C1 segment of cervical spinal cord (tissue), 14 donors: ENCODE measurements at places on chromosomes 1 and 21.

- no peak for DNase-seq
Observed at GRCh38 chr1:193592317-193592716, 405.9 kb upstream of the B3GALT2 start.

DNA sequence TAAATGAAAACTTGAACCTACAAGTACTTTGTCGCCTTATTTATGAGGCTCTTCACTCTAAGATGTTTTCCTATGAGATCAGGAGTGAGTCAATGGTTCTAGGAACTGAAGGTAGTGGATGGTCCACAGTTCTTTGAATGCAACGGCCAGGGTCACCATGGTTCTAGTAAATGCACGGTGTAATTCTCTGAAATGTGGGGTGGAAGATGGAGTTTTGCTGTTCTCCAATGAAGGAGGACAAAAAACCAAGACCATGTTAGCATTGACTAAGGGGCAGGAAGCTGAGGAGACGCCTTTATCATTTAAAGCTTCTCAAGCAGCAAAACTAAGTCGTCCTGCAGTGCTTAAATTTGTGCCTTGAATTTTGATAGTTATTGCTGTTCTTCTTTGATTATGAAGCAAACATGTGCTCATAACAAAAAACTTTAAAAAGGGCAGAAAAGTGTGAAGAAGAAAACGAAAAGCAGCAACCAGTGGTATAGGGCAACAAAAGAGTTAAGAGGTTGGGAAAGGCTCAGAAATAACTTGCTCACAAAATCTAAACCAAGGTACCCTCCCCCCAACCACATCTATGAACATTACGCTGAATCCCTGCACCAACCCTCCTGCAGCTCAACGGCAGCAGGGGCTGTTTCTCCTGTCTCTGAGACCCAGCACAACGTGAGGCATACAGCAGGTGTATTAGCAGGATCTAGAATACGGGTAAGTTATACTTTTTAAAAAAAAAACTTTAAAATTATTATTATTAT, 85.0 kb downstream of the MRPL37 start:
- no peak for DNase-seq

- DNase-seq: peak; percentile 17
Observed at GRCh38 chr1:86429835-86430234, 5.9 kb downstream of the CLCA2 start.

GRCh38 chr1:60705026-60705425, 377.3 kb upstream of the NFIA start:
- DNase-seq: no peak

DNA sequence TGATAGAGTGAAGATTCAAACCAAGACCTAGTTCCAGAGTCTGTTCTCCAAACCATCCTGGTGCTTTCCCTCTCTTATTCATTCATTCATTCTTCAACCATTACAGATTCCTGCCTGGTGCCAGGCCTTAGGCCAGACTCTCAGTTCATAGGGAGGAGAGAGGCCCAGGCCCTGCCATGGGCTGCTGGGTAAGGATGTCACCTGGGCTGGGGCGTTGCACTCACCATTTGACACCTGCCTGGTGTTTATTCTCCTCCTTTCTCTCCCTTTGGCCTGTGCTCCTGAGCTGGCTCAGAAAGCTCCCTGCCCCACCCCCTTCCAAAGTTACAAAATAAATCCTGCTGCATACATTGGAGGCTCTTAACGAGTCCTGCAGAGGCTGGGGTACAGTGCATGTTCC, 549.8 kb downstream of the MATN1 start:
- DNase-seq: no peak

DNA sequence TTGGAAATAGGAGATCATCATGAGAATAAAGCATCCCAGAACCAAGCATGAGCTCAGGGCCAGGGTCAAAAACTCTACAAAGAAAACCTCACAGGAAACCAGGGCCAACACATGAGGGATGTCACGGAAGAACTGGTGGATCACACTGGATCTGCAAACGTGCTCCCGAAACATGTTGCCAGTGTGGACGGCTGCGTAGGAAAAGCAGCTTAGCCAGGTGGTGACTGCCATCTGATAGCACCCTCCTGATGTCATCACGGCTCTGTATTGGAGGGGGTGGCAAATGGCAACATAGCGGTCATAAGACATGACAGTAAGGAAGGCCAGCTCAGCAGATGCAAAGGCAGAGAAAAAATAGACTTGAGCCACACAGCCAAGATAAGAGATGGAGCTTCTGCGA, 20.9 kb downstream of the OR14I1 start:
- no peak for DNase-seq

- no peak for DNase-seq
Observed at GRCh38 chr21:14487490-14488432, 58.4 kb downstream of the SAMSN1 start.

DNA sequence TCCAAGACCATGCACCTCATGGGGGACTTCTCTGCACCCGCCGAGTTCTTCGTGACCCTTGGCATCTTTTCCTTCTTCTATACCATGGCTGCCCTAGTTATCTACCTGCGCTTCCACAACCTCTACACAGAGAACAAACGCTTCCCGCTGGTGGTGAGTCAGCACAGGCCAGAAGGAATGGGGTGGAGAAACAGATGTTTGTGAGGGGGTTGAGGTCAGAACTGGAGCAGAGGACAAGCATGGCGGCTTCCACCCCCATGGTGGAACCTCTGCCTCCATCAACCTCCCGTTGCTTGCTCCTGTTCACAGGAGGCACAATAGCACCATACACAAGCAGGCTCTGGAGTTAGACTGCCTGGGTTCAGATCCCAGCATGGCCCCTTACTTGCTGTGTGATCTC, 6.9 kb upstream of the ATXN7L2 start:
- DNase-seq: no peak

DNA sequence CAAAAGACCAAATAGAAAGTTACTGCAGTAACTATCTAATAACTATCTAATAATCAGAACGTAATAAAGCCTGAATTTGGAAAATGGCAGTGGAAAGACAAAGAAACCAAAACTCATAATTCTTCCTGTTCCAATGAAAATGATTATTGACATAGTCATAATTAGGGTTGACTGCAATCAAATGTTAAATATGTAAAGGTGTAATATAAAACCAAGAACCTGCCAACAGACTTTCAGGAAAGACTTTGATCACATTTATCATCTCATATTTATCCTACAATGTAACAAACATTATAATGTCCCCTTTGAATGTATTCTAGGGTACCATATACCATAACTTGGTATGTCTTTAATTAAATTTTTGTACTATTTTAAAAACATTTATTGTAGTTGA, 26.9 kb downstream of the NRIP1 start:
- DNase-seq: no peak

- DNase-seq: no peak
Observed at GRCh38 chr1:234957330-234958065, 171.1 kb downstream of the TOMM20 start.

GRCh38 chr1:175158170-175158591, 34.4 kb downstream of the KIAA0040 start:
- no peak for DNase-seq

DNA sequence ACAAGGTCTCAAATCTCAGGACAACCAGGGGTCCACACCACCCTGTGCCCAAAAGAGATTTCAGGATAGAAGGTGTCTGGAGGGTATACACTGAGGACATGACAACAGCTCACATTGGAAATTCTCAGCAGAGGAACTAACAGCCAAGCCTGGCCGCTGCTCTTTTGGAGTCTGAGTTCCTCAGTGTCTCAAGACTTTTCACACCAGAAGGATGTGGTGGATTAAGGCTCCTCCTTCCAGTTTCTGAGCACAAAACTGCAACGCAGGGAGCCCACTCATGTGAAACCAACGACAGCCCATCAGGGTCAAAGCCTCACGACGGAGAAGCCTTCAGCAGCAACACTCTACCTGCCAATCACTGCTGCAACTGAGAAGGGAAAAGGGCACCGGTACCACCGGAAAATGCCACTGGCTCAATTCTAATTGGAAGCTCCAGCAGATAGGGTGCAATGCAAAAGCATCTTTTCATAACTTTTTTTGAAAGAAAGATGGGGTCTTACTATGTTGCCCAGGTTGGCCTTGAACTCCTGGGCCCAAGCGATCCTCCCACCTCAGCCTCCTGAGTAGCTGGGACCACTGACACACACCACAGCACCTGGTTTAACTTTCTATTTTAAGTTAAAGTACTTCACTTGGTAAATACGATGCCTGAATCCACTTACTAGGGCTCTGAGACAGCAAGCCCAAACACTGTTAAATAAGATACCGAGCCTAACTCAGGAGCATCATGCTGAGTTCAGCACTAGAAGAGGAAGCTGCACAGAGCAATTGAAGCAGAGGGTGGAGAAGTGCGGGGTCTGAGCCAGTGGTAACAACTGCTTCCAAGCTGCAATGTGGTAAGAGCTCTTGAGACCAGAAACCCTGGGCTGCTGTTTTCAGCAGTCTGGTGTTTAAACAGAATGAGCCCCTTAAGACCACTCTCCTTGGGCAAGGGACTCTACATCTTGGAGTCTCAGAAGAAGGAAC, 7.8 kb downstream of the CAPZB start:
- no peak for DNase-seq

DNA sequence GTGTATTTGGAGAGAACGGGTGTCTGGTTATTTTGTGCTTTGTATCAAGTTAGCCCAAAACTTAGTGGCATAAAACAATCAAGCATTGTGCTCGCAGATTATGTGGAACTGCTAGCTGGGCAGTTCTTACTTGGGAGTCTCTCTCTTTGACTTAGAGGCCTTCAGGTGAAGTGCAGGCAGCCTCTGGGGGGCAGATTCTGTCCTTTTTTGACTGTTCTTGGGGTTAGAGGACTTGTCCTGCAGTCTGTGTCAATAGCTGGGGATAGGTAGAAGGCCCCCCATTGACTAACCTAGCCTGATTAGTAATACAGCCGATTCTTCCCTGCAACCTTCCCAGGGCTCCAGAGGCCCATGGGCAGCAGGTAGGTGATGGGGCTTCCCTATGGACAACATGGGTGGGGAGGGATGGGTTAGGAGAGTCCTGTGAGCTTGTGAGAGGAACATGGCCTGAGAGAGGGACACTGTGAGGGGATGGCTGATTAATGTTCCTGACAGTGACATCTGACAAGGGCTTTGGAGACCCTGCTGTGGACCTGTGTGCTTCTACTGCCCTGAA, 37.2 kb upstream of the ACOT11 start:
- DNase-seq: no peak

GRCh38 chr1:116972674-116973030, 28.9 kb upstream of the CD101 start:
- DNase-seq: no peak

DNA sequence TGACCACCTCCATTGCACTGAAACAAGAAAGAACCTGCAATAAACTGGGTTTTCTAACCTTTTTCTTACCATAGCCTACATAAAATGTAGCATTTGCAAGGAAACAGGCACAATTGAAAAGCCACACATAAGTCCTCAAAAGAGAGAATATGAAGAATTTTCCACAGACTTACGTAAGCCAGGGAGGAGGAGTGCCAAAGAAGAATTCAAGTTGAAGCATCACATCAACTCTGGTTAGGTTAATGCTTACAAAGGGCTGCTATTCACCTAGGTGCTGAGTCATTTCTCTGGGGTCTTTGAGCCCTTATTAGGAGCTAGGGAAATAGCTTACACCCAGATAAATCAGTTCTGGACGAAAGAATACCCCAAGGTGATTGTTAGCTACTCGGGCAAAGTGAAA, 9.6 kb downstream of the OSCP1 start:
- DNase-seq: no peak

GRCh38 chr21:35503671-35504070, 454.6 kb upstream of the RUNX1 start:
- DNase-seq: no peak

- no peak for DNase-seq
Observed at GRCh38 chr1:172467446-172467845, 23.6 kb upstream of the PIGC start.

GRCh38 chr1:33235521-33235920, 20.8 kb upstream of the ZNF362 start:
- DNase-seq: no peak

- no peak for DNase-seq
Observed at GRCh38 chr1:224684979-224685425, 68.9 kb downstream of the CNIH3 start.

DNA sequence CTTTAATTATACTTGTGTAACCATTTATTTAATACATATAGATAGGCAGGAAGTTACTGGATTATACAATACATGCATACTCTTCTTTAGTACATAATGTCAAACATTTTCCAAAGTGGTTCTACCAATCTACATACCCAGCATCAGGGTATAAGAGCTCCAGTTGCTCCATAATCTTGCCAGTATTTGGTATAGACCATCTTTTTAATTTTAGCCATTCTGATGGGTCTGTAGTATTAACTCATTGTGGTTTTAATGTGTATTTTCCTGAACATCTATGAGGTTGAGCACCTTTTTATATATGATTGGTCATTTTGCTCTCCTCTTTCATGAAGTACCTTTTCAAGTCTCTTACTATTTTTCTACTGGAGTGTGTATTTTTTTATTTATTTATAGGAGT, 32.1 kb downstream of the EBNA1BP2 start:
- DNase-seq: no peak
